ENCODE measurements at places on chromosomes 11 and 22.

GRCh38 chr22:37281646-37282384 is 493 bp upstream of the CYTH4 start:
- peak; percentile 40 for DNase-seq

GRCh38 chr11:63814383-63814736 is 1.1 kb downstream of the SPINDOC start:
- no peak for DNase-seq

- no peak for DNase-seq
These were observed 557.3 kb downstream of the FAM181B start for GRCh38 chr11:82176365-82176764.

GRCh38 chr11:41449483-41450050 is 9.9 kb downstream of the LRRC4C start:
- DNase-seq: no peak

DNA sequence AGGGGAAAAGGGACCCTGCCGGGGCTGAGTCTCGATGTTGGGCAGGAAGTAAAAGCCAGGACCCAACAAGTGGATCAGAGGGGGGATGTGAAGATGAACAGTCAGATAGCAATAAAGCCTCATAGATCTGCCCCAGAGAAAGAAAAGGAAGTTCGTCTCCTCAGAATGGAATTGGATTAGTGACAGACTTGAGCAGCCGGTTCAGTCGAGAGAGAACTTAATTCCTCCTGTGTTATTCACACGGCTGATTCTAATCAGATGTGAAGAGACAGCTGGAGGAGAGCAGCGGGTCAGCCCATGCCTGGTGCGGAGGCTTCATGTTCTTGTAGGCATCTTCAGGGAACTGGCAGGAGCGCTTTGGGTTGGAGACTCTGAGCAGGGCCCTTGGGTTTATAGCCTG is 29.3 kb upstream of the CABP7 start:
- DNase-seq: no peak

- no peak for DNase-seq
These were observed 20.8 kb downstream of the RELT start for GRCh38 chr11:73396985-73397384.

DNA sequence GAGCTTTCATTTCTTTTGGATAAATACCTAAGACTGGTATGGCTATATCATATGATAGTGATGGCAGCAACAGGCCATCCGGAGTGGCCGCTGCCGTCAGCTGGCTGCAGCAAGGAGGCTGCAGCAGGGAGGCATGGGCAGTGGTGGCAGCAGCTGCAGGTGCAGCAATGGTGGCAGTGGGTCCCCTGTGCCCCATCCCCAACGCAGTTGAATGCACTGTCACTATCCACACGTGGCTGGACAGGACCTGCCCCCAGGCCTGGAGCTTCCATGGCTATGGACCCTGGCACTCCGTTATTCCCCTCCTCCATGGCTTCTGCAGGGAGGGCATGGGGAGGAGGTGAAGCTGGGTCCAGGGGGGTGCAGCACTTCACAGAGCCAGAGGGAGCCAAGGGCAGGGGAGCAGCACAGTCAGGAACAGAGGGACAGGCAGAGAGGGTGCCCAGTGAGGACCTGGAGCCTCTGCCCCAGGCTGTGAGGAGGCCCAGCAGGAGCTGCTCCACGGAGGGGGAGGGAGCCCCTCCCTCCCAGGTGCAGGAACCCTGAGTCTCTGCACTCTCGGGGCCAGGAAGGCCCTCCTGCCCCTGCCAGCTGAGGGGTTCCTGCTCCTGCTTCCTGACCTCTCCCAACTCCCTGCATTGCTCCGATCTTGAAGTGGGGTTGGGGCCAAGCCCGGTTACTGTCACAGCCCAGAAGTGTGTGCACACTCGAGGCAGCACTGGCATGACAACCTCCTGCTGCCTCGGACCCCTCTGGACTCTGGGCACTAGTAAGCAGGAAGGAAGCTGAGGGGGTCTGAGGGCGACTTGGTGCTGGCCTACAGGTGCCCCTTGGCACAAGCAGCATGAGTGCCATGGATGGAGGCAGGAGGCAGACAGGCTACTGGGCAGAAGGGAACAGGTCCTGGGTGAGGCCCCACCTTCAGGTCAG is 466.3 kb downstream of the GUCY1A2 start:
- no peak for DNase-seq

DNA sequence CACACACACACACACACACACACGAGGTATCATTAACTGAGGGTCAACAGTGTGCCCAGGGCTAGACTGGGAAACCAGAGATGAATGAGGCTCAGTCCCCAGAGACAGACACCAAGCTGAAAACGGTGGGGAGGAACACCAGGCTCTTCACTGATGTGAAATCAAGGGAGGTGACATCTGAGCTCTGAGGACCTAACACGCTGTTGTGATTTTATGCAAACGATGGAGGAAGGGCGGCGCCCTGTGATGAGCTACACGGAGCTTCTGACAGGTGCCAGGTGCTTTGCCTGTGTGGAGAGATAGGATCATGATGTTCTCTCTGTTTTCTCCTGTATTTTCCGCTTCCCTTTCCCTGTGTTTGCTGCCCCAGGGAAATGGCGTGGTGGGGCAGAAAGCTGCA is 6.5 kb upstream of the CYB5R3 start:
- DNase-seq: no peak
